ENCODE measurements at places on chromosomes 1 and 21. TPM values are rescaled to one million over a fixed set of nuclear protein-coding genes. Genes with fewer than 3 reads are reported as not detected.

AGO1 gene
- 5.6 TPM for polyA plus RNA-seq

FCRL5 gene
- not detected for polyA plus RNA-seq

PDPN gene
- polyA plus RNA-seq = not detected

DESI2 gene
- 29.3 TPM for polyA plus RNA-seq

TNN gene
- not detected for polyA plus RNA-seq

TMEM125 gene
- polyA plus RNA-seq = not detected

ERVH48-1 gene
- not detected for polyA plus RNA-seq

PTCH2 gene
- polyA plus RNA-seq = 0.32 TPM

SLAMF7 gene
- polyA plus RNA-seq = 1.8 TPM

CHAF1B gene
- 12.9 TPM for polyA plus RNA-seq
